ENCODE measurements at places on chromosomes 6 and 20.

DNA sequence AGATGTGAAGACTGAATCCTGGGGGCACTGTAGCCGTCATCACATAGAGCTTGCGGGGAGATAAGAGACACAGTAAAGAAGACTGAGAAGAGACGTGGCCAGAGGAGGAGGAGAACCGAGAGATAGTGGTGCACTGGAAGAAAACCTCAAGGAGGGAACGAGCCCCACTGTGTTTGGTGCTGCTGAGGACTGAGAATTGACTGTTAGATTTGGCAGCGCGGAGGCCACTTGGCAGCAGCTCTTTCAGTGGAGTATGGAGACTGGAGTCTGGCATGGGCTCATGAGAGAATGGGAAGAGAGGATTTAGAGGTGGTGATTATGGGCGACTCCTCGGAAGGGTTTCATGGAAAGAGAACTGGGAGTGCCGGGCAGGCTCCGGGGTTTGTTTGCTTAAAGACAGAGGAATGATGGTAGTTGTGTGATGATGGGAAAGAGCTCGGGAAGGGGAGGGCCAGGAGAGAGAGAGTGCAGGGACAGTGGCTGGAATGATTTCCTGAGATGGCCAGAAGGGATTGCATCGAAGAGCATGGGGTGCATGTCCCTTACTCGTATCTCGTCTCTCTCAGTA lies 18.0 kb downstream of the CDYL start:
- DNase-seq: no peak

DNA sequence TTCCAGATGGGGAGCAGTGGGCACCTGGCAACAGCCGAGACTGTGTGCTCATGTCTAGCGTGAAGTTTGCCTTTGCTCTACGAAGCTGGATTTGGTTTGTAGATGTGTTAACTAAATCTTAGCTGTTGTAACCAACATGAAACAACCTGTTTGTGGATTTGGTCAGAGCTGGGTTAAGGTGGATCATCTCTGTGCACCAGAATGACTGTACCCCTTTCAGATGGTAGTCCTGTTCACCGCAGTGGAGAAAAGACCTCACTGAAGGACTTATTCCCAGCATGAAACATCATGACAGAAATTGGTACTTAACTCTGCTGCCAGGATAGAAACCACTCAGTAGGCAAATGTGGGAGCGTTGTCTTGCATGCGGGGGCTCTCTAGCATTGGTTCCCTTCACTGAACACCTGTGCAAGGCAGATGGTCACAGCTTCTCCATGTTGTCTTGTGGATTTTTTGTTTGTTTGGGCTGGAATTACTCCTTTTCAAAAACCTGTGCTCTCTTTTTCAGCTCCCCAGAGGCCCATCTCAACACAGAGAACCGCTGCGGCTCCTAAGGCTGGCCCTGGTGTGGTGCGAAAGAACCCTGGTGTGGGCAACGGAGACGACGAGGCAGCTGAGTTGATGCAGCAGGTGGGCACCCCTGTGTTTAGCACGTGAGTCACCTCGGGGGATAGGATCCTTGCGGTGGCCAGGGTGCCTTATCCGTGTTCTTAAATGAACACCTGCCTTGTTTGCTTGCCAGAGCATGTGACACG lies 19.3 kb upstream of the EFCAB8 start:
- no peak for DNase-seq

GRCh38 chr6:27562027-27562410 lies 89.1 kb upstream of the ZNF184 start:
- no peak for DNase-seq

- no peak for DNase-seq
Observed at GRCh38 chr20:15642676-15643075, 930.6 kb downstream of the KIF16B start.

DNA sequence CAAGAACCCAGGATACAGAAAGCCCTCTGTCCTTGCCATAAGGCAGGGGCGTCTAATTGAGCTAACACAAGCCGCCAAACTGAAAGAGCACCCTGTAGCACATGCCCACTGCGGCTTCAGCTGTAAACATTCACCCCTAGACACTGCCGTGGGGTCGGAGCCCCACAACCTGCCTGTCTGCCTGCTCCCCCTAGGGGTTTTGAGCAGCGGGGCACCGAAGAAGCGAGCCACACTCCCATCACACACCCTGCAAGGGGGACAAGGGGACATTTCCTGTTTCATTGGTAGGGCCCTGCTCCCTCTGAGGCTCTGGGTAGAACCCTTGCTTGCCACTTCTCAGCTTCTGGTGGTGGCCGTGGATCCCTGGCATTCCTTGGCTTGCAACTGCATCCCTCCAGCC lies 45.2 kb upstream of the BCLAF1 start:
- no peak for DNase-seq

GRCh38 chr20:64149809-64150560 lies 14.3 kb upstream of the MYT1 start:
- DNase-seq: no peak

DNA sequence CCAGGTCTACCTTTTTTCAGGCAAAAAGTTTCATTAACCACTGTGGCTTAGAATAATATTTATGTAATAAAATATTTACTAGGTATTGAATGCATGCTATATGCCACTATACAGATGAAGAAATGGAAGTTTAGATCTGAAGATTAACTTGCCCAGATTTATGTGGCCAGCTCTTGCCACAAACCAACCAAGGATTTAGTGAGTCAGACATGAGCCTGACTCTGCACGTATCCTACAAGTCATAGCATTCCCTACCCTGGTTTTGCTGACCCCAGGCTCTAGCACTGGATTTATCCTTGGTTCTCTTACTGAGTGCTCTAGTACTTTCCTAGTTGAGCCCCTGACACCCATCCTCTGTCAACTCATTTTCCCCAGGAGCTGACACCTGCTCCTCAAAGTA lies 75.4 kb downstream of the ANKEF1 start:
- DNase-seq: no peak

- DNase-seq: no peak
Observed at GRCh38 chr6:19879663-19880062, 42.5 kb downstream of the ID4 start.

DNA sequence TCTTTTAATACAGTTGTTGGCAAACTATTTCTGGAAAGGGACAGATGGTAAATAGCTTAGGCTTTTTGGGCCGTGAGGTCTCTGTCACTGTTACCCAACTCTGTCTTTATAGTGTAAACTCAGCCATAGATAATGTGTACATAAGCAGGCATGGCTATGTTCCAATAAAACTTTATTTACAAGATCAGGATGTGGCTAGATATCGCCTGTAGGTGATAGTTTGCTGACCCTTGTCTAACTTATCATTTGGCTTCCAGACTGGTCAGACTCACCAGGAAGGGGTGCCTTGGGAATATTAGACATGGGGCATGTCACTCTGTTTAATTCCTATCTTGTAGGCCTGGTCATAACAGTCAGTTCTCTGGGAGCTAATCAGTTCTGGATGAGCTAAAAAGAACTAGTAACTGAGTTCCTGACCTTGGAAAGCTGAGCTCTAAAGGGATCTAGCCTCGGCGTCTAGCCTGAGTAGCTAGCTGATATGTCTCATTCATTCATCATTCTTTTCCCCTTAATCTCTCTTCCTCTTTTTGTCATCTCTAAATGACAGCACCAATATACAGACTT lies 163.6 kb downstream of the SLC16A10 start:
- no peak for DNase-seq

GRCh38 chr6:782141-782540 lies 89.2 kb upstream of the EXOC2 start:
- no peak for DNase-seq

GRCh38 chr6:142952614-142953013 lies 7.6 kb upstream of the HIVEP2 start:
- DNase-seq: no peak

DNA sequence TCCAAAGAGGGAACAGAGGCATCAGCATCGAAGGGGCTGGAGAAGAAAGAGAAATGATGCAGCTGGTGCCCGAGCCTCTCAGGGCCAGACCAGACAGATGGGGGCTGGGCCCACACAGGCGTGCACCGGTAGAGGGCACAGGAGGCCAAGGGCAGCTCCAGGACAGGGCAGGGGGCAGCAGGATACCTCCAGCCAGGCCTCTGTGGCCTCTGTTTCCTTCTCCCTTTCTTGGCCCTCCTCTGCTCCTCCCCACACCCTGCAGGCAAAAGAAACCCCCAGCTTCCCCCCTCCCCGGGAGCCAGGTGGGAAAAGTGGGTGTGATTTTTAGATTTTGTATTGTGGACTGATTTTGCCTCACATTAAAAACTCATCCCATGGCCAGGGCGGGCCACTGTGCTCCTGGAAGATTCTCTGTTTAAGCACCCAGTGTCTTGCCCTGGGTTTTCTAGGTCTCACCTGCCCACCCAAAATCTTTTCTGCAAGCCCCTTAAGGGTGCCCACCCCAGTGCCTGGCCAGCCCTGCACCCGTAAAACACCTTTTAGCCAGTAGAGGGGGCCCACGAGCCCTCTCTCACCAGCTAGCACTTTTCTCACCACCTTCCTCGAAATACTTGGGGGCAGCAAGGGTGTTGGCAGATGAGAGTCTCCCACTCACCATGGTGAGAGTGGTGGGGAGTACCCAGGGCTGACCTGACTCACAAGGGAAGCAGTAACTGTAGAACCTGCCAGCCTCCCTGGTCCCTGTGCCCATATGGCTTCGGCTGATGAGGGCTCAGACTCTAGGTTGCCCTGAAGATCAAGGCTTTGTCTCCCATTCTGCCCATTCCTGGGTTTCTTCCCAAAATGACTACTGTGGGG lies 35.7 kb upstream of the ID1 start:
- peak; percentile 40 for DNase-seq

DNA sequence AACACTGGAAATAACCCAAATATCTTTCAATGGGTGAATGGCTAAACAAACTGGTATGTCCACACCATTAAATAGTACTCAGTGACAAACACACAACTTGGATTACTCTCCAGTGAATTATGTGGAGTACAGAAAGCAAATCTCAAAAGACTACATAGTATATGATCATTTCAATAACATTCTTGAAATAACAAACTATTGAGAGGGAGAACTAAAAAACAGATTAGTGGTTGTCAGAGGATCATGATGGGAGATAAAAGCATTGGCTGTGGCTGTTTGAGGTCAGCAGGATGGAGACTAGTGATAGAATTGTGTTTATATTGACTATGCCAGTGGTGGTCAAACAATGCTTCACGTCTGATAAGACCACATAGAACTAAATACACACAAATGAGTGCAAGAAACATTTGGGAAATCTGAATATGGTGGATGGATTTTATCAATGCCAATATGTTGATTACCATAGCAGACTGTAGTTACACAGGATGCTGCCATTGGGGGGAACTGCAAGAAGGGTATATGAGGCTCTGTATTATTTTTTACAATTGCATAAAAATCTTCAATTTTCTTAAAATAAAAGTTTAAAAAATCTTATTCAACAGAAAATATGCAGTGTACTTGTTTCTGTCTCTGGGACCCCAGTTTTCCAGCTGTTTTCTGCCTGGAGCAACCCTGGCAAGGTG lies 242.0 kb downstream of the TBXT start:
- no peak for DNase-seq

- DNase-seq: no peak
Observed at GRCh38 chr20:46797206-46797605, 87.8 kb downstream of the SLC2A10 start.

DNA sequence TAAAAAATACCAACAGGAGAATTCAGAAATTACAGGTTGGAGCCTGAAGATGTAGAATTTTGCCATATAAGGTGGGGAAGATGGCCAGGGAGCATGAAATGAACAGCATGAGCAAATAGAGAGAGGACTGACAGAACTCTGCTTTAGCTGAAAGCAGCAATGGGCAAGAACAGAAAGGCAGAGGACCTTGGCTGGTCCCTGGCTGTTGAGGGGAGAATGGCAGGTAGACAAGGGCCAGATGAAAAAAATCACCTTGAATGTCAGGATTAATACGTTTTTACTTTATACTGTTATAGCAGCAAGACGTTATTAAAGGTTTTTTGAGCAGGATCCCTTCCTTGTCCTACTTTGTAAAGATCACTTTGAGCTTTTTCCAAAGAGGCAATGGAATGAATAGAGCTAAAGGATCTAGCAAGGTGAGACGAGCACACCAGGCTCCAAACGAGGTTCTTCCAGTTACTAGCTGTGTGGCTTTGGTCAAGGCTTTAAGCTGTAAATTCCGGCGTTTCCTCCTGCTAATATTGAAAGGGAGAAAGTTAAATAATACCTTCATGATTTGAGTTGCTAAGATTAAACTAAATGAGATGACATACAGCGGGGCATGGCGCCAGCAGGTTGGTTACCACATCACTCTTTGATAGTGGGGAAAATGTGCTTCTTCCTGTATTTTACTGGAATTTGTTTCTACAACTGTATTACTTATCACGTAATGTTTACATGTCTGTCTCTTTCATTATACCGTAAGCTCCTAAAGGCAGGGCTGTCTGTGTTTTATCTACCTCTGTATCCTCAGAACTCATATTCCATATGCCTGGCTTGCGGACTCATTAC lies 776 bp downstream of the PPIL1 start:
- no peak for DNase-seq

- no peak for DNase-seq
Observed at GRCh38 chr6:110633731-110634213, 157.4 kb upstream of the SLC22A16 start.

- DNase-seq: no peak
Observed at GRCh38 chr6:144083172-144083571, 12.2 kb downstream of the SF3B5 start.

GRCh38 chr6:49052901-49053300 lies 410.2 kb downstream of the MMUT start:
- no peak for DNase-seq

- no peak for DNase-seq
Observed at GRCh38 chr6:112342511-112342910, 4.6 kb upstream of the RFPL4B start.

DNA sequence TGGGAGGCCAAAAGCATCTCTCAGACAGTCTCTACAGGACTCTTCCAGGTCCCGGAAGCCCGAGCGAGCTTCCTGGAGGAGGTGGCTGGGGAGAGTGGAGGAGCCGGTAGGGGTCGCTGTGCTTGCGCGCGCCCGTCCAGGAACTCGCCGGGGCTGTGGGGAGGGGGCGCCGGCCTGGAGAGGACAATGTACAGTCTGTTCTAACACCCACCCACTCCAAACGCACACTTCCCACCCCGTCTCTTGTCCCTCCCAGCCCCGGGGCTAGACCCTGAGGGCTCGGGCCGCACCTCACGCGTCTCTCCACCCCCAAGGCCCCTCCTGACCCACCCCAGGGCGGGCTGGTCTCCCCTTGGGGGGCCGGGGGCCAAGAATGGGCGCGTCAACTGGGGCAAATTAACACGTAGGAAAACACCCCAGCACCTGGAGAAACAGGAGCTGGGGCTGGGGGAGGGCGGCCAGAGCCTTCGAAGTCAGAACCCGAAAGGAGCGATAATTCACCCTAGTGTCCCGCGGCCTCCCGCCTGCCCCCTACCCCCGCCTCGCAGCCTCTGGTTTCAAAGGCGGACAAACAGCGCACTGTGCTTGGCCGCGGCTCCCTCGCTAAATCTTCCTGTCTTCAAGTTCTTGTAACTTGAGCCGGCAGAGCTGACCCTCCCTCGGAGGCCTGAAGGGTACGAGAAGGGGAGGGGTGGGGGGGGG lies 103.2 kb upstream of the FOXP4 start:
- DNase-seq: no peak
